Fibroblast of lung (primary cell): ENCODE measurements at places on chromosomes 1 and 21. TPM values are rescaled to one million over a fixed set of nuclear protein-coding genes. Genes with fewer than 3 reads are reported as not detected.

GRCh38 chr1:208511242-208511860 lies 267.2 kb upstream of the PLXNA2 start:
- no peak overlapping the region for H3K4me3 ChIP-seq
- no peak for DNase-seq
- H3K4me1 ChIP-seq = no peaks in the 10 kb centered on the region

DNA sequence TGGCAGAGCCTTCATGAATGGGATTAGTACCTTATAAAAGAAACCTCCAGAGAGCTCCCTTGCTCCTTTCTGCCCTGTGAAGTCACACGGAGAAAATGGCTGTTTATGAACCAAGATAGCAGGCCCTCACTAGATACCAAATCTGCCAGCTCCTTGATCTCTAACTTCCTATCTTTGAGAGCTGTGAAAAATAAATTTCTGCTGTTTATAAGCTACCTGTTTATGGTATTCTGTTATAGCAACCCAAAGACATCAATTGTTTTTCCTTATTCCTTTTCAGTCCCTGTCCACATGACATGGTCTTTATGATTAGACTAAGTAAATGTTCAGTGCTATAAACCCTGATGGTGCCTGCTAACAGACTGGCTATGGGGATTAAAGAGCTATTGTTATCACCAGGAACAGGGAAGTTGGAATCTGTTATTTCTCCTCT lies 9.7 kb upstream of the STIL start:
- H3K27me3 ChIP-seq = no peaks in the 10 kb centered on the region
- no peak overlapping the region for H3K4me3 ChIP-seq

- H3K27ac ChIP-seq = no peak overlapping the region
- no peaks in the 10 kb centered on the region for H3K27me3 ChIP-seq
- DNase-seq = no peak
- no peaks in the 10 kb centered on the region for H3K36me3 ChIP-seq
Measured at GRCh38 chr1:2170211-2170610, 24.4 kb downstream of the FAAP20 start.

Gene GPR161
- polyA plus RNA-seq = 10.2 and 12.5 TPM in 2 replicates

- no peaks in the 10 kb centered on the region for H3K36me3 ChIP-seq
- no peak overlapping the region for H3K4me3 ChIP-seq
- H3K27me3 ChIP-seq = no peaks in the 10 kb centered on the region
- no peak for DNase-seq
- no peak overlapping the region for H3K27ac ChIP-seq
- H3K4me1 ChIP-seq = no peaks in the 10 kb centered on the region
Measured at GRCh38 chr1:6891781-6892579, 106.7 kb downstream of the CAMTA1 start.

DNA sequence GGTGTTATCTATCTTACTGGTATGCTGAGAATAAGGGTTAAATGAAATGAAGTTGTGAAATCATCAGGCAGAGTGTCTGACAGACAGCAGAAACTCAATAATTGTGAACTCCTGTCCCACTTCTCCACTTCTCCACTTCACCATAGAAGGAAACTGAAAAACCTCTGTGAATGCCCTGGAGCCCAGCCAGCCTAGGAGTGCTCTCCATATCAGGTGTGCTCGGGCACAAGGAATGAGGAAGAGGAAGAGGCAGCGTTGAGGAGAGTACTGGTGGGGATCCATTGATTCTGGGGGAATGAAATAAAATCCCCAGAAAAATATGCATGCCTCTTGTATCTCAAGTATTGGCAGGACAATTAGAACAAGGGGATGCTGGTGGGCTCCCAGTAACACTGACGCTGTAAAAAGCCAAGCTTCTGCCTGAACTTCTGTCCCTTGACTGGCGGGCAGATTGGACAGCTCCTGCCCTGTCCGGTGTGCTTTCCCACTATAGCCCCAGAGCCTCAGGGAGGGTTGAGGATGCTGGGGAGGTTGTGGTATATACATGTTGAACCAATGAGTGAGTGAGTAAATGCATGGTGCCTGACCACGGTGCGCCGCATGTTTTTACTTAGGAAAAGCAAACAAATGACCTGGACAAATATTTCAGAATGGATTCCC lies 47.7 kb downstream of the NMNAT2 start:
- peaks cover 12% of the 10 kb centered on the region for H3K27me3 ChIP-seq
- H3K36me3 ChIP-seq = no peaks in the 10 kb centered on the region
- no peak overlapping the region for H3K27ac ChIP-seq
- H3K4me1 ChIP-seq = no peaks in the 10 kb centered on the region
- no peak for DNase-seq
